ENCODE measurements at places on chromosomes 5 and 9.

DNA sequence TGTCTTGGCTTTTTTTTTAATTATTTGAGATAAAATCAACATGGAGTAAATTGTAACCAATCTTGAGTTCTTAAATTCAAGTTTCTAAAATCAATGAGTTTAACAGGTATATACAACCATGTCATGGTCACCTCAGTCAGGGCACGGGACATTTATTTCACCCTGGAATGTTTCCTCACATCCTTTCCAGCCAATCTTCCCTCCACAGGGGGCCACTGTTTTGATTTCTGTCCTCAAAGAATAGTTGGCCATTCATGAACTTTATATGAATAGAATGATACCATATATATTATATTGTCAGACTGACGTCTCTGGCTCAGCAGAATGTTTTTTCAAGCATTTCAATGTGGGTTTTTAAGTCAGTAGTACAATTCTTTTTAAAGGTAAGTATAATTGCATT, 806 bp downstream of the ZNF474 start:
- no peak for DNase-seq

DNA sequence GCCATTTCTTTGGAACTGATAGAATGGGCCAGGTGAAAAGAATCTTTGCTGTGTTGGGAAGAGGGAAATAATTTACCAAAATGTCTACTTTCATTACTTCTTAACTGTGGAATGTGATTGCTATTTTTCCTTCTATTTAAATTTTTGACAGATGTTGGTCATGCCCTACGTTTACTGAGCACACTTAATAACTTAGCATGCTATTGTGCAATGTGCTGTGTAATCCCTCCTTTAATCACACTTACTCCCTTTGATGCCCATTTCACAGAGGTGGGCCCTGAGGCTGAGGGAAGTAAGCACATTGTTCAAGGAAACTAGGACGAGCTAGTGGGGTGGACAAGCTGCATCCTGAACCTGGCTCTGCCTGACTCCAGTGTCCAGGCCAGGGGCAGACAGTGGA, 47.8 kb upstream of the INSYN2B start:
- DNase-seq: no peak

DNA sequence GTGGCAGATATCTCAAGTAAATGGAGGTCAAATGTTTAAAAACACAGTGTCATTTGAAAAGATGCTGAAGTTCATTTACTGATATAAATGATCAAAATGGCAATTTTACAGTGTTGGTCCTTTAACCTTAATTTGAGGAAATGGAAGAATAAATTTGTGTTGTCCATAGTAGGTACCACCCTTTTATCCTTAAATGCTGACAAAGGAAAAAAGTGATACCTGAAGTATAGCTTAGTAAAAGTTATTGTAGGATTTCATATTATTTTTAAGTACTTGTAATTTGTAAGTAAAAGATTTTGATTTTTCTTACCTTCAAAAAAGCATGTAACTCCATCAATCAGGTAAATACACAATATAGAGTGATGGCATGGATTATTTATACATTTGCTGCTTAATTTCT, 166.6 kb upstream of the DAP start:
- DNase-seq: no peak

GRCh38 chr9:93061791-93062763, 3.6 kb downstream of the SUSD3 start:
- no peak for DNase-seq

DNA sequence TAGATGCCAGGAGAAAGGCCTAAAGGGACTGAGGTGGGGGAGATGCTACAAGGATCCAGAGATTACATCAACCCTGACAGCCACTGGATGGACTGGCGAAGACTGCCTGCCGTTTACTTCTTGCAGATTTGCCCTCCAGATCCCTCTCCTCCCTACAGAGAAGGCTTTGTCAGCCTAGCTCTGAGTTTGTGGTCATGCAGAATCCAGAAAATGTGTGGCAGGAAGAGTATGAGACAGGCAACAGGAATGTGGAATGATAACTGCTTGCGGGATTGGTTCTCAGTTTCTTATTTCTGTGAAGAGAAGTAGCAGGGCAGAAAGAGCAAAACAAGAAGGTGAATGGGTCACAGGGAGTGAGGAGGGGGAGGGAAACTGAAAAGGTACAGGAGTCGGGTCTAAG, 129.6 kb downstream of the TLE1 start:
- DNase-seq: no peak
